ENCODE measurements at places on chromosomes 5 and 9.

- DNase-seq, result no peak
These were observed 161.2 kb downstream of the PDE4D start for GRCh38 chr5:59732301-59732700.

GRCh38 chr9:127308652-127309434 lies 44.3 kb downstream of the GARNL3 start:
- no peak for DNase-seq

DNA sequence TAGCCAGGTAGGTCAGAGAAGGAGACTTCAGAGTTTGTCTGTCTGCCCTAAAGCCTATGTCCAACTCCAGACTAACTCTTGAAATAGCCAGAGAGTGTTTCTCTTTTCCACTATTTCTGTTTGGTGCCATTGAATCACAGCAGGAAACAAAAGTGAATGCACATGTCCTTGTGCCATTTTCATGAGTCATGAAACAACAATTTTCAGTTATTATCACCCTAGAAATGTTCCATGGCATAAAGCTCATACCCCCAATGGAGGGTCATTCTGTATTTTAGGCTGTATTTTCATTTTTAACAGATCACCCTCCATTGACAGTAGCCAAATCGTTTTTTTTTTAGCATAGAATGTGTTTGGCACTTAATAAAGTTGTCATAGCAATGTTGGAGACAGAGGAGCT lies 124.7 kb downstream of the PAPPA start:
- no peak for DNase-seq

DNA sequence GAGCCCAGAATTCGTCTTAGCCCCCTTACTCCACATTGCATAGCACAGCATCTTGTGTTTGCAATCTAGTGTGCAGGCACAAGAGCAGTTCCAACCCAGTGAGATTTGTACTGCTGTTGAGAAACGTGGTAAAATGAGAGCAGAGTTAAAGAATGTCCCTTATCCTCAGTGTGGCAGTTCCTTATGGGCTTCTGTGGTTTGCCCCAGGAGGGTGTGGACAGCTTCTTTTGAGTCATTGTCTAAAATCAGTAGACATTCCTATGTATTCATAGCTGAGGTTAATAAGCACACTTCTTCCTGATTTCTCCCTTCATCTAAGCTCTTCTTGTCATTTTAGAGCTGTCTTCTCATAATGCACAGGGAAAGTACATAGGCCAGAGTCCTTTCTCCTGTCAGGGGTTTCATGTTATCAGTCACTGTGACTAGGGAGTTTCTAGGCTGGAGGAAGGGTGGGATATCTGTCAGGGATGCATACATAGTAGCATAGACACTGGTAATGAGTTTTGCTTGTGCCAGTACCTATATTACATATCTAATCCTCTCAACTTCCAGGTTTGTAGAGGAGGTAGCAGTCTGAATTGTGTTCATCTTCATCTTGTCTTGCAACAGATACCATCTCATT lies 2.0 kb upstream of the CAVIN4 start:
- DNase-seq, result no peak

GRCh38 chr5:144332265-144332664 lies 161.6 kb downstream of the KCTD16 start:
- DNase-seq, result no peak

All from stimulated activated CD8-positive, alpha-beta memory T cell treated with anti-CD3 and anti-CD28 coated beads, Interleukin-15, amount 100 ng/mL, for 4 hours (primary cell).